ENCODE measurements at places on chromosomes 11 and 22.

DNA sequence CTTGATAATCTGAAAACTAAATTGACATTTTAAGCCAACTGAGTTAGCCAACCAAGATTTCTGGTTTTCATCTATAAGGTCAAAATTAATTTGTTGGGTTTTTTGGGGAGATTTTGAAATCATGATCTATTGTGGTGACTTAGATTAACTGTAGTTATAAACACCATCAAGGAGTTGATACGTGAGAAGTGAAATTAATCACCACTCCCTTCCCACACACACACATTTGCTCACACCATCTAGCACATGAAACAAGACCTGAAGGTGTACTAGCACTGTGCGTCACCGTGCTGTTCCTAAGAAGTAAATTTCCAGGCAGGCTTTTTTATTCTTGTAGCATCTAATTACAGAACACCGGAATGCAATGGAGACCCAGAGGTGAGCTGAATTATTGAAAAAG is 2.1 kb downstream of the OR5B21 start:
- no peak for DNase-seq

DNA sequence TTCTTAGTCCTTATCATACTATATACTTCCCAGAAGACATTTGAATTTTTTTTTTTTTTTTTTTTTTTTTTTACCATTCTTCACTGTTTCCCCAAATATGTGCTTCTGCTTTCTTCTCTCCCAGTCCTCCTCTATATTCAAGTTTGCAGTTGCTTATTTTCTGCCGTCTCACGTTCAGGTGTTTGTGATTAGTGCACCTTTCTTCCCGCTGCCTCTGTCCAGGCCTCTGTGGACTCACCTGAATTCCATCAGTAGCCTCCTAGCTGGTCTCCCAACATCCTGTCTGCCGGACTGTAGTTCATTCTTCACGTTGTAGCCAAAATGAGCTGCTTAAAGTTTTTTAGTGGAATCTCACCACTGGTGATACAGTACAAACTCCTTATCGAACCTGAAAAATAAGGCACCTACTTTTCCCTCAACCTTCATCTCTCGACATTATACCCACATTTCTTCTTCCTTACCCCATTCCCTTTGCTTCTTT is 795 bp upstream of the MSANTD4 start:
- DNase-seq: no peak

- DNase-seq: peak; percentile 76
Measured at GRCh38 chr22:37643225-37643847, 3.9 kb downstream of the SH3BP1 start.

- no peak for DNase-seq
Measured at GRCh38 chr11:41578421-41579051, 119.1 kb upstream of the LRRC4C start.

GRCh38 chr22:30183861-30184278 is 62.7 kb downstream of the LIF start:
- DNase-seq: peak; percentile 62

GRCh38 chr22:21100149-21101032 is 54.6 kb downstream of the LRRC74B start:
- DNase-seq: peak; percentile 21

DNA sequence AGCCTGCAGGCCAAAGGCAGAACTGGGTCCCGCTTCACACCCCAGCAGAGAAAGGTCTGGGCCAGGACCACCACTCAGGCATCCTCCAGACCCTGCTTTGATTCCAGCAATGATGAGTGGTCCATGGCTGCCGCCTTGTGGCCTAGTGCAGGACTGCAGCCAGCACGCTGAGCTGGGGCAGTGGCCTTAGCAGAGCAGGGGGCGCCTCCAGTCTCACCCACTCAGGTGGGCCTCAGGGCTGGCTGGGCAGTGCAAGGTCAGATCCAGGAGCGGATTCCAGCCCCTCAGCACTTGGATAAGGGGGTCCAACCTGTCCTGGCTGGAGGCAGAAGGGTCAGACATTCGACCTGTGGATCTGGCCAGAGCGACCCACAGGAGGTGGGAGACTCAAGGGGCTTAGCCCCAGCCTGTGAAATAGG is 9.6 kb upstream of the PDE2A start:
- DNase-seq: peak; percentile 82

- DNase-seq: no peak
Measured at GRCh38 chr11:111416231-111416960, 37.3 kb upstream of the POU2AF1 start.

DNA sequence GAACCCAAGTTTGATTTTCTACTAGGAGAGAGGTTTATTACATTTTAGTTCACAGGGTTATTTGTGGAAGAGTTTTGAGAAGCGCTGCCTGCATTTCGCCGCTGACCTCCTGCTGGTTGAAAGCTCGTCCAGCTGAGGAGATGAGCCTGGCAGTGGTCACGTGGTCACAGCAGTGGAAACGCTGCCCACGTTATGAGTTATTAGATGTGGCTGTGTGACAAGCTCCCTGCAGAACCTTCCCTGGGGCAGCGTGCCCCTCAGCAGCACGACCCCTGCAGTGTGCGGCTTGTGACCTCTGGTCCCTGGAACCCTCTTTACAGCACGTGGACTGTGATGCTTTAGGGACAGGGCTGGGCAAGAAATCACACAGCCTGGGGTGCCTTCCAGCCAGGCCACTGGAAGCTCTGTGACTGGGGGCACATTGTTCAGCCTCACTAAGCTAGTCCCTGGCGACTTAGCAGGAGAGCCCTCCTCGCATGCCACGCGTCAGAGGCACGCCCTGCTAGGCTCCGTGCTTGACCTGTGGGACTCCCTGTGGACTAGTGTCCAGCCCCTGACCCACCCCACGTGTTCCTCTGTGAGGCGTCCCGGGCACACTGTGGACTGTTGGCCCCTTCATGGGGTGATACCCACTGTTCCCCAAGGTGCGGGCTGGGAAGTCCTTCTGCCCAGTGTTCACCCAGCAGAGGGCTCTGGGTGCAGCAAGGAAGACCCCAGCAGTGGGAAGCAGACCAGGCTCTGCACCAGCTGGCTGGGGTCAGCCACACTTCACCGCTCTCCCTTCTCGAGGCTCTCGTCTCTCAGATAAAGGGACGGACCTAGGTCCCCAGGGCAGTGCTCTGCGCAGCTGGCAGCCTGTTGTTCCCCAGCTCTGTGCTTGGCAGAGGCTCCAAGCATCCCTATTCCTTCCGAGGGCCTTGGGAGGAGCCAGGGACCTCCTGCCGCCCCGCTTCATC is 349.5 kb downstream of the TBC1D22A start:
- no peak for DNase-seq

- no peak for DNase-seq
Measured at GRCh38 chr22:49418943-49419342, 408.7 kb downstream of the BRD1 start.

DNA sequence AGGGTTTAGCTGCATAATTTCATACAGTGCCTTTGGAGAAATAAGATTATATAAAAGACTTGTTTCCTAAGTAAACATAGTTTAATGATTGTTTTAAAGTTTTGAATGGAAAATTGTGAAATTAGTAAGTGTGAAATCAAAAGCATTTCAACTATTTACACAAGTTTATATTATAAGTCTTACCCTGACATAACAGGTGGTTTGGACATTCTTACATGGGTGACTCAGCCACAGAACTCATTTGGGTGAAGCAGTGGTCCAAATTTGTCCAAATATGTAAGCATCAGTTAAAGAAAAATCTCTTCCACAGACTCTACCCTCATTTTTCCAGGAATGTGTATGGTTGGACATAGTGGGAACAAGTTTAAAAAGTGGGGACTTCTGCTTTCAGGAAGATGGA is 68.0 kb downstream of the USP47 start:
- DNase-seq: no peak

- peak; percentile 54 for DNase-seq
Measured at GRCh38 chr11:92225125-92225567, 528 bp downstream of the FAT3 start.

DNA sequence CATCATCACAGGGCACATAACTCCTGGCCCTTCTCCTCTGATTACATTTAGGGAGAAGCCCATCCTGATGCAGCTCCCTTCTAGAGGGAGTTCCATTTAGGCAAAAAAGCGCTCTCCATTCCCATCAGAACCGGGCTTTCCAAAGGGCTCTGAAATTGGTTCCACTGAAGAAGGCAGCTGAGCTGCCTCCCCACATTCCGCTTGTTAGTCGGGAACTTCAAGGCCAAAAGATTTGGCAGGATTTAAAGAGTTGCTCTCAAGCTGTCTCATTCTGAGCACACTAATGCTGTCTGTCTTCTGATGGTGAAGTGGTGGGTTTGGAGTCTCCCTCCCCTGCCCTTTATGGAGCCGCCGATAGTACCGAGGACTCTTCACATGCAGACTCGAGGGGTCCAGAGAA is 26.6 kb upstream of the CABP7 start:
- no peak for DNase-seq

DNA sequence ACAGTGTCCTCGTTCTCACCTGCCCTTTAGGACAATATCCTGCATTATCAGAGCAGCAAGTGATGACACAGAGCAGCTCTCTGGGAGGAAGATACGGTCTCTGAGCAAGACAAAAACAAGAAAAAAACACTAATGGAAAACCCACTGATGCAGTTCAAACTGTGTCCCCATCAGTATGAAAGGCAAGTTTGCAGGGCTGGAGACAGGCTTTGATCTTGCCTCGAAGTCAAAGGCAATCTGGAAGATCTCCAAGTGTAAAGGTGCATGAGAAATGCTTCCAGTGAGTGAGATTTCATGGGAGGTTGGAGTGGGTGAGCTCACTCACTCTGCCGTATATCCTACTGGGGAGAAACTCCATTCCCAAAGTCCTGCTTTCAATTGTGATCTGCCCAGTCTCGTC is 157.5 kb downstream of the KIRREL3 start:
- DNase-seq: no peak

DNA sequence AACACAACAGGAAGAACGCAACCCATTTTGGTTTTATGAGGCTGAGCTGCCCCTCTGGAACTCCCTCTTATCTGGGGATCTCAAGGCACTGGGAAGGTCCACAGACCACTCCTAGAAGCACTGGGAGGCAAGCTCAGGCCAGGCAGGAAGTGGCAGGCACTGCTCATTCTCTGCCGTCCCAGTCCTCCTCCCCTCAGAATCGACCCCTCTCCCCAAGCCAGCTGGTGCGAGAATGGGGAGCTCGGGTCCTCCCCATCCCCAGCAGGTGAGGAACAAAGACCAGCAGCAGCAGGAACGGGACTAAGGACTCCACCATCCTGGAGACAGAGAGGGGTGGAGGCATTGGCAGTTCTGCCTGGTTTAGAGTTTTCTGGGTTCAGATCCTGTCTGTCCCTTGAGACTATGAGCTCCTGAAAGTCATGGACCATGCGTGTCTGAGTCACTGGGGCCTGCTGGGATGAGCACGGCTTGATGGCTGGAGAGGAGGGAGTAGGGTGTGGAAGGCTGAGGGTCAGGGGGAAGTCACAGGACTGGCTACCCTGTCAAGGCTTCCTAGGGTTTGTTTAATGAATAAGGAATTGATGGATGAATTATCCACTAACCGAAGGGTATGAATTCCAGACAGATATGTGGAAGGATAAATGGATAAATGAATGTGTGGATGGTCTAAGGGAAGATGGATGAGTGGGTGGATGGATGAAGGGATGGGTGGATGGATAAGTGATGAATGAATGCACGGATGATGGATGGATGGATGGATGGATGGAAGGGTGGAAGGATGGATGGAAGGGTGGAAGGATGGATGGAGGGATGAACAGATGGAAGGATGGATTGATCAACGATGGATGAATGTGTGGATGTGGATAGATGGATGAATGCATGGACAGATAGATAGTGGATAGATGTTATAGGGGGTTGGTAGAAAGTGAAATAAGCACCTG is 6.4 kb downstream of the MYEOV start:
- DNase-seq: no peak

DNA sequence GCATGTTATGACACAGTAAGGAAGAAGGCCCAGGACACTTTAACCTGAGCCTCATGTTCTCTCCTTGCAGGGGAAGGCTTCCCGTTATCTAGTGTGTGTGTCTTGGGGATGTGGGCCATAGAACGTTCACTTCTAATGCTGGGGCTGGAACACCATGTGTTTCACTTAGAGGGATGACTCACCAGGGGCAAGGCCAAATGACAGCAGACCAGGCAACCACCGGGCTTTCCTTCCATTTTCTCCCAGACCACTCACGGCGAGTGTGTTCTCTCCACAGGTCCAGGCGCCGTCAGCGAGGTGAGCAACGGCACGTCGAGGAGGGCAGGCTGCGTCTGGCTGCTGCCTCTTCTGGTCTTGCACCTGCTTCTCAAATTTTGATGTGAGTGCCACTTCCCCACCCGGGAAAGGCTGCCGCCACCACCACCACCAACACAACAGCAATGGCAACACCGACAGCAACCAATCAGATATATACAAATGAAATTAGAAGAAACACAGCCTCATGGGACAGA is 964.4 kb downstream of the NTM start:
- no peak for DNase-seq

DNA sequence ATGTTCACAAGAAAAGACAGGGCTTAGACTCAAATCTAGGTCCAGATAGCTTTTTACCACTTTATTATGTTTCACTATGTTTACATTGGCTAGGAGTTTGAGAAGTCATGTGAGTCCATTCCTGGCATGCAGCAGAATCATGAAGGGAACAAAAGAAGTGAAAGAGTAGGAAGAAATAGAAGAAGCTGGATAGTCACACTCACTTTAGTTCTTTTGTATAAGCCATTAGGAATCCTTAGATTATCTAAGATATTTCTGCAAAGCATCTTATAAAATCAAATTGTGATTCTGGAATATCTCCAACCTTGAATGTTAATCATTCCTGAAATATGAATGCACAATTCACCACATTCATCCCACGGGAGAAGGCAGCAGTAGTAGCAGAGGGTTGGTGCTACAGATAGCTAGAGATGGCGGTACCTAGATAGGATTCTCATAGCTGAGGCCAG is 31.9 kb downstream of the MAML2 start:
- no peak for DNase-seq

DNA sequence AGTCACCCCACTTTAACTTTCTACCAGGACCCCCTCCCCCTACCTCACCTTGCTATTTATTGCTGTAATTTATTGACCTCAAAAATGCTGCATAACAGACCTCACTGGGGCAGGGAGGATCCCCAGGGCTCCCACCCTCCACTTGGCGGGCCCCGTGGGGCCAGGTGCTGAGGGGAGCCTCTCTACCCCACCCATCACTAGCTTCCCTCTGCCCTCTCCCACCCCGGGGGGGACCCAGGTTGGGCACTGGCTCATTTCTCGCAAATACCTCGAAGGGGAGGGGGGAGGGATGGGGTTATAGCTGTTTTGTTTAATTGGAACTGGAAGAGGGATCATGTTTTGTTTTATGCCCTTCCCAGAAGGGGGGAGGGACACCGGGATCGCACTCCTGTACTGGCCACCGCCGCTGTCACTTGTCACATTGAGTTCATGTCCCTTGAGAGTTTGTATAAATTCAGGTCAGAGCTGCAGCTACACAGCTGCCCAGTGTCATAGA is 16.3 kb upstream of the TMEM191C start:
- DNase-seq: no peak

GRCh38 chr11:99015634-99016454 is 4.9 kb upstream of the CNTN5 start:
- peak; percentile 60 for DNase-seq

GRCh38 chr11:66050581-66051231 is 1.5 kb upstream of the SF3B2 start:
- peak; percentile 30 for DNase-seq
